ENCODE measurements at places on chromosomes 4 and X. TPM values are rescaled to one million over a fixed set of nuclear protein-coding genes. Genes with fewer than 3 reads are reported as not detected.

GRCh38 chr4:42252315-42252714 is 99.9 kb upstream of the BEND4 start:
- DNase-seq = no peak

GRCh38 chrX:21374994-21375707 is 933 bp downstream of the CNKSR2 start:
- DNase-seq = no peak

GRCh38 chr4:10179957-10180602 is 63.5 kb upstream of the WDR1 start:
- DNase-seq = no peak

GRCh38 chrX:10414156-10414824 is 206.1 kb downstream of the MID1 start:
- DNase-seq = no peak

DNA sequence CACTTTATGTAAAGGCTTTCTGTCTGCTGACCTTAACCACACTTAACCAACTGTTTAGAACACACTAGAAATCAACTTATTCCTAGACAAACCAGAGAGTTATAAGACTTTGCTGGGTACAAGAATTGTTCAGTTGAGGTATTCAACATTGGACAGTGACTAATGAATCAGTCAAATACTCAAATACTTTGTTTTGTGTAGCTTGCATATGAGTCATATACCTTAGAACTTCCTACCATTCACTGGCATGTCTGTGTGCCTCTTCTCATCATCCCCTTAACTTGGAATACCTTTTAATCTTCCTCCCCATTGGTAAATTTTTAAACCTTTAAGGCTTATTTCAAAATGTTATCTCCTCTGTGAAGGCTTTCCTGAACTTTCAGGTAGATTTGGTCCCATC is 708.8 kb upstream of the GRIA3 start:
- no peak for DNase-seq

The KIF4A gene
- total RNA-seq = 26.8 TPM

The ZMYM3 gene
- total RNA-seq = 13.8 TPM

Data from epithelial cell of proximal tubule (primary cell).